ENCODE measurements at places on chromosomes 6 and 20.
A peak's percentile ranks its signal among the peaks of the same experiment; 100 is the strongest.

- DNase-seq, result no peak
Observed at GRCh38 chr6:27268803-27269202, 21.3 kb downstream of the PRSS16 start.

- no peak for DNase-seq
Observed at GRCh38 chr6:134721060-134721405, 228.9 kb downstream of the ALDH8A1 start.

DNA sequence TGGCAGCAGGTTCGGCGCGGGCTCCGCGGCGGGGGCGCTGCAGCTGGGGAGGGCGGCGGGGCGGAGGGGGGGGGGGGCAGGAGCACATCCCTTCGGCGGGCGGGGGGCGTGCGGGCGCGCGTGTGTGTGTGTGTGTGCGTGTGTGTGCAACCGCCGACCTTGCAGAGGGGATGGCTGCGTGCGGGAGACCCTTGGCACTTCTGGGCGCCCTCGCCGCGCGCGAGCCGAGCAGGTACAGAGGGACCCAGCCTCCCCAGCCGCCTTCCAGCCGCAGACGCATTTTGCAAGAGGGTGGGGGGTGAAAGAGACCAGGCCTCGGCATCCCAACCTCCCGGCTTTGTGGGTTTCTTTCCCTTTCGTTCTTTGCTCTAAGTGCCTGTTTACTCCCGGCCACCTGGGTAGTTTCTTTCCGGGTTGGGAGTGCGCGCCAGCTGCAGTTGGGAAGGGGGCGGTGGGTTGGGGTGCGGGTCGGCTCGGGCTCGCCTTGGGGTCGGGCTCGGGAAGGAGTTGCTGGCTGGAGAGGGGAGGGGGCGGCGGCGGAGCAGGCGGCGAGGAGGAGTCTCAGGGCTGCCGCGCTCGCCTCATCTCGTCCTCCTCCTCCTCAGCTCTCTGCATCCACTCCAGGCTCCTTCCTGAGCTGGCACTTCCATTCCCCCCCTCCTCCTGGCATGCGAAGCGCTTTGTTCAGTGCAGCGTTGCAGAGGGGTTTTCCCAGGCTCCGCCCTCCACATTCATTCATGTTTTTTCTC lies 620 bp downstream of the HIVEP1 start:
- DNase-seq, result peak; percentile 70

- peak; percentile 7 for DNase-seq
Observed at GRCh38 chr20:15205028-15205427, 867.6 kb upstream of the FLRT3 start.

DNA sequence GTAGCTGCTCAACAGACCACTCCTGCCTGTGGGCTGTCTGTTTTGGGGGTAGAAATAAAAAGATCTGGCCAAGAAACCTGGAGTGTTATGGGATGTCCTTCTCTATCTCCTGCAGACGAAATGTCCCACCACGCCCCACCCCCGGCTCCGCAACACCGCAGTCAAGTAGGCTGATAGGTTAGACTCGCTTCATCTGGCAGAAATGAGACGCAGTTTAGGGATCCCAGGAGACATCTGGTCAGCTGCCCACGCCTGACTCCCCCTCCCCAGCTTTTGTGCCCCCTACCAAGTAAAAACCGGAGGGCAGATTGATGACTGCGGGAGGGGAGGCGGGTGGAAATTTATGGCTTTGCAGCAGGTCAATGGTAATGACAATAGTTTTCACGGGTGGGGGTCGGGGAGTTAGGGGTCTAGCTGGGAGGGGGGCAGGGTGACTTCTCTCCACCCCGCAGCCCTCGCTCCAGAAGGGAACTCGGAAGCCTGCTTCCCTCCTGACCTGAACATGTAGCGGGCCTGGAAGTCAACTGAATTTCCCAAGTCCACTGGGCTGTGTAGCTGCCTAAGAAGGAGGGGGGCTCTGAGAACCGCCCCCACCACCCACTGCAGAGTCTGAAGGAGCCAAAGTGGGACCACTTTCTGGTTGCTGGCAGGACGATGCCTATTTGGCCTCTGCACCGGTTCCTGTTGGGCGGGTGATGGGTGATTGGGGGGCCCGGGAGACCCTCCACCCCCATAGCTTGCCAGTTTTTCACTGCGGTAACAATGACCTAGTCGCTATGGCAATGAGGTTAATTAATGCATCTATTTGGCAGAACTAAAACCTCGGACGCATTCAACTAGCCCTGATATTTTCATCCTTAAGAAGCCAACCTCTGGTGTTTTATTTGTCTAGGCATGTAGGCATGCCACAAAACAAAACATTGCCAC lies 25.7 kb downstream of the PMEPA1 start:
- DNase-seq, result no peak

DNA sequence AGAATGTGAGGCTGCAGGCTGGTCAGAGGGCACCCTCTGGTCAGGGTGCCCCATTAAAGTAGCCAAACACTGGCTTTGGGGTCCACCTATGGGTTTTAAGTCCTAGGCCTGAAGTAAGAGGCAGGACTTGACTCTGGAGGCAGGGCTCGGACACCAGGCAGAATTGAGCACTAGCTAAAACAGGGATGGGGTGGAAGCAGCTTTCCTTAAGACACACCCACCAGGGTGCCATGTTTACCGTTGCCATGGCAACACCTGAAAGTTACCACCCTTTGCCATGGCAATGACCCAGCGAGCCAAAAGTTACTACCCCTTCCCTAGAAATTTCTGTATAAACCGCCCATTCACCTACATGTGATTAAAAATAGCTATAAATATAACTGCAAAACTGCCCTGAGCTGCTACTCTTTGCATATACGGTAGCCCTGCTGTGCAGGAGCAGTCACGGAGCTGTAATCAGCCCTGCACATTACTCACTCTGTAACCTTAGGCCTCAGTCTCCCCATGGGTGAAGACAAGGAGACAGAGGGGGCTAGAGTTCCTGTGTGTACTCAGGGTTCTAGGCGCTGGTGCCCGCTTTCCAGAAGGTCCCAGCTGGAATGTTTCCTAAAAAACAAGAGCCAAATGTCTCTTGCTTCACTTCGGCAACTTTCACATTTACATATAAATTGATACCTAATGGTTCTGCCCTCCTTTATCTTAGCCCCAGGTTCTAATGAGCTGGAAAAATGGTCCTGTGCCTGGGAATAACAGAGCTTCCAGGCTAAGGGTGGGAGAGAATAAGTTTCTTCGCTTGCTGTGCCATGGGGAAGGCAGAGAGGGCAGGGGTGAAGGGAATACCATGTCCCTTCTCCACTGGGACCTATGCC lies 27.2 kb upstream of the SRSF6 start:
- DNase-seq, result no peak

- DNase-seq, result no peak
Observed at GRCh38 chr6:42436825-42437224, 14.9 kb downstream of the TRERF1 start.

GRCh38 chr6:73341335-73341734 lies 12.7 kb downstream of the DPPA5 start:
- no peak for DNase-seq

GRCh38 chr6:129866688-129867087 lies 5.6 kb upstream of the TMEM244 start:
- no peak for DNase-seq

DNA sequence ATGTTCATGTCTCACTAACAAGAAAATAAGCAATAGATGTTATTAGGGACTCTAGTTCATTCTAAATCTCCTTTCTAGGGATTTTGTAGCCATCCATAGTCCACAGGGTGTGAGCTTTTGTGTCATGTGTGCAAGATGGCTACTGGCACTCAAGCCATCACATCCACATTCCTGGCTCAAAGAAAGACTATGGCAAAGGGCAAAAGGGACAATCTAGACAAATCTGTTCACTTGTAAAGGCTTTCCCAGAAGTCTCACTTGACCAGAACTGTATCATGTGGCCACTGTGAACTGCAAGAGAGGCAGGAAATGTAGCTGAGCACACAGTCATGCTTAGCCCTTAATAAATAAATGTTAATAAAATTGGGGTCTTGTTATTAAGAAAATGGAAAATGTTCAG lies 212.6 kb upstream of the EXOC2 start:
- DNase-seq, result no peak

GRCh38 chr6:19180348-19181072 lies 656.7 kb upstream of the ID4 start:
- DNase-seq, result no peak

GRCh38 chr6:109313139-109313538 lies 69.1 kb downstream of the CD164 start:
- no peak for DNase-seq

- no peak for DNase-seq
Observed at GRCh38 chr6:70241031-70241430, 61.9 kb downstream of the COL9A1 start.

DNA sequence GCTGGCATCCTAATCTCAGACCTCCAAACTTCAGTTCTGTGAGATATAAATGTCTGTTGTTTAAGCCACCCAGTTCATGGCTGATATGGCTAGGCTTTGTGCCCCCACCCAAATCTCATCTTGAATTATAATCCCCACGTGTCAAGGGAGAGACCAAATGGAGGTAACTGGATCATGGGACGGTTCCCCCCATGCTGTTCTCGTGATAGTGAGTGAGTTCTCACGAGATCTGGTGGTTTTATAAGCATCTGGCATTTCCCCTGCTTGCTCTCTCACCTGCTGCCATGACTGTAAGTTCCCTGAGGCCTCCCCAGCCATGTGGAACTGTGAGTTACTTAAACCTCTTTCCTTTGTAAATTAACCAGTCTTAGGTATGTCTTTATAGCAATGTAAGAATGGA lies 56.7 kb downstream of the KIAA0319 start:
- DNase-seq, result no peak

DNA sequence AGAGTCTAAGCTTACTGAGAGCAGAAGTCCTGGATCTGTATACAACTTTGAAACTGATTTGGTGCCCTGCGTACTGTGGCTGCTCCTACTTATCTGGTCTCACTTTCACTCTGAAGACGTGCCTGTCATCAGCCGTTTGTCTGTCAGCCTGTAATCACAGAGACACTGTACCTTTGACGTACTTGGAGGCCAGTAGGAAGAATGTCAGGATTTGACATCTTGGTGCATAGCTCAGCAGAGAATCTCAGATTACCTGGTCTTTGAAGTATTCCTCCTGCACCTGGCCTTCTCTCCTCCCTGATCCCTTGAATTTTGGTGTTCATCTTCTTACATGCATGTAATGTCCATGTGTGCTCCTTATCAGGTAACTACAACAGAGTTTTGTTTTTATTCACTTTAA lies 37.7 kb downstream of the DSE start:
- no peak for DNase-seq

- DNase-seq, result no peak
Observed at GRCh38 chr20:37123441-37123840, 27.6 kb upstream of the RBL1 start.

GRCh38 chr20:51687108-51687507 lies 81.1 kb downstream of the ATP9A start:
- DNase-seq, result no peak

- DNase-seq, result no peak
Observed at GRCh38 chr6:144007478-144008119, 460 bp downstream of the PLAGL1 start.

DNA sequence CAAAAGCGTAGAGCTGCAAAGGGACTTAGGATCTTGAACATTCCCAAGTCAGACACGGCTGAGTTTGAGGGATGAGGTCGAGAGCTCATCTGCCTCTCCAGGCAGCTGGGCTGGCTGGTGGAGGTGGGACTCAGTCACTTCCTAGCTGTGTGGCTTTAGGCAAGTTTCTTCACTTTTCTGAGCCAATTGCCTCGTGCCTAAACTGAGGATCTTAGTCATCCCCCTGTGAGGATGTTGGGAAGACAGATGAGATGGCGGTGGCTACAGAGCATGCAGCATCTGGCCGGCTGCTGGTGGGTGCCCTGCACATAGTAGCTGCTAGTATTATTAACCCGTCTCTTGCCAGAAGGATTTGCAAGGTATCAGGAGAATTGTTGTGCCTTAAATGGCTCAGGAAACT lies 27.5 kb downstream of the TFAP2C start:
- no peak for DNase-seq

- no peak for DNase-seq
Observed at GRCh38 chr6:31474871-31475286, 23.1 kb upstream of the MICB start.

- no peak for DNase-seq
Observed at GRCh38 chr6:148494226-148494625, 151.6 kb downstream of the SASH1 start.

DNA sequence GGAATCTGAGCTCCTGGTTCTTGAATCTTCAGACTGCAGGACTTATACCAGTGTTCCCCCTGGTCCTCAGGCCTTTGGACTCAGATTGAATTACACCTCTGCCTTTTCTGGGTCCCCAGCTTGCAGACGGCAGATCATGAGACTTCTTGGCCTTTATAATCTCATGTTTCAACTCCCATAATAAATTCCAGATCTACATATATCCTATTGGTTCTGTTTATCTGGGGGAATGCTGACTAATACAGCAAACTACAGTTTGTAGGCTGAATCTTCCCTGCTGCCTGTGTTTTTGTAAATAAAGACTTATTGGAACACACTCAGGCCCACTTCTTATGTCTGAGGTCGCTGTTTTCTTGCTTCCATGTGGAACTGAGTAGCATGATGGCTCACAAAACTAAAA lies 184.7 kb downstream of the HDGFL1 start:
- DNase-seq, result no peak

GRCh38 chr20:5570452-5570851 lies 179.7 kb upstream of the SHLD1 start:
- no peak for DNase-seq

GRCh38 chr6:14943116-14943515 lies 302.8 kb upstream of the JARID2 start:
- no peak for DNase-seq

DNA sequence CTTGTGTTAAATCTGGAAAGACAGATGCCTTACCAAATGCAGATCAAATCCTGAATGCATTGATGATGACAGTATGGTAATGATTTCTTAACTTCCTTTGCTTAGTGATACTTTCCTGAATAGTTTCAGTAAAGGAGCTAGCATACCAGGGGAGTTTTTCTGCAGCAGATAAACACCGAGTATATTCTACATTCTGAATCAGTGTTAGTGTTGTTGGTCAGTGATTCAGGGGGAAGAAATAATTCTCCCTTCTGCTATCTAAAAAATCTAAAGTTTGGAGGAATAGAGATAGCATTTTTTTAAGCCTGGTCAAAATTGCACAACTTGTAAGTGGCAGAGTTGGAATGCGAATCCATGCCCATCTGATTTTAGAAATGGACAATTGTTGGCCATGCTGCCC lies 512.2 kb upstream of the MARCKS start:
- DNase-seq, result no peak

DNA sequence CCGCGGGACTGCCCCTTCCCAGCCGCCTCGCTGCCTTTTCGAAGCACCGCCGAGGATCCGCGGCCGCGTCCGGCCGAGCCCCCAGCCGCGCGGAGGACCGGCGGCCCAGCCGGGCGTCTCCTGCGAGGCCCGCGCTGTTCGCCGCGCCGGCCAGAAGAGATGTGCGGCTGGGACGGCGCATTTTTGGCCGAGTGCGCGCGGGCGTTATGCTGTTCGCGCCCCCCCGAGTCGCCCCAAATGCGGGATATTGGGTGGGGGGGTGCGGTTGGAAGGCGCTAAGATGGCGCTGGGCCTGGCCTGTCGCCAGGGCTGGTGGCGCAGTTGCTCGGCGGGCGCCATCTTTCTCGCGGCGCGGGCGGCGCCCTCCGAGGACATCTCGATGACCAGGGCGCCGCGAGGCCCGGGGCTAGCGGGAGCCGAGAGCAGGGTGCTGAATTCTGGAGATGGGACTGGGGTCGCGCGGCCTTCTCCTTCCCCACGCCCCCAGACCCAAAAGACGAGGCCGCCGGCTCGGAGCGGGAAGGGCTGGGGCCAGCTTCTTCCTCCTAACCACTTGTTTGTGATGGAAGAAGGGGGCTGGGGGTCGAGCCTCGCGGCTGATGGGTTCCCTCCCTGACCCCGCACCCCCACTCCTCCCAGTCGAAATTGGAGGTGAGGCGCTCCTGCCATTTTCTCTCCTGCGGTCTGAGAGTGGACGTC lies 1.5 kb downstream of the BICRAL start:
- DNase-seq, result no peak

GRCh38 chr6:2190661-2191389 lies 54.6 kb downstream of the GMDS start:
- no peak for DNase-seq
